Type B pancreatic cell (in vitro differentiated cells): ENCODE measurements at places on chromosomes 11 and 22.

DNA sequence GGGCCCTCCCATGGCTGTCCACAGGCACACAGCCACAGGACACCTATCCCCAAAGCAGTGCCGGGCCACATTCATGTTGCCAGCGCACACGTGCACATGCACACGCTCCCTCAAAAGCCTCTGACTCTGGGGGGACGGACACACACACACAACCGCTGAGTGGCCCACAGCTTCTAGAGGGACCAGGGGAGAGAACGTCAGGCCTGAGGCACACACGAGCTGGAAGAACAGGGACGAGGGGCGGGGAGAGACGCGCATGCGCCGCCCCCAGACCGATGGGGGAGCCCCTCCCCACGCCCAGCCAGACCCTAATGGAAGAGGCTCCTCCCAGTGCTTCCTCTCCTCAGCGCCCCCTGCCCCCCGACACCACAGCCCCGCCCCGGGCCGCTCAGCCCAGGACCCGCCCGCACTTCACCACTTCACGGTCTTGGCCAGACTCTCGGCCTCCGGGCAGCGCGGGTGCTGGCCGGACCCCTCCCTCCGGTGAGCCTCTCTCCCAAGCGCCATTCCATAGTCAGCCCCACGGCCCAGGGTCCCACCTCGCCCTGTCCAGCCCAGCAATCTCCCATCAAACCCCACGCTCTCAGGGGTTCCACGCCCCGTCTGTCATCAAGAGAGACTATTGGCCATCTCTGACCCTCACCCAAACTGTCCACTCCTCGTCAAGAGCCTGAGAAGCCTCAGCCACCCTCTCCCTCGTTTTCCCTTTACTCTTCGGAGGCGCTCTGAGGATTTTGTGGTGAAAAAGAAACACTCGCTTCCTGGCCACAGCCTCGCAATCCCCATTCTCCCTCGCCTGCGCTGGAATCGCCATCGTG is 11.7 kb downstream of the NRXN2 start:
- DNase-seq = no peak

DNA sequence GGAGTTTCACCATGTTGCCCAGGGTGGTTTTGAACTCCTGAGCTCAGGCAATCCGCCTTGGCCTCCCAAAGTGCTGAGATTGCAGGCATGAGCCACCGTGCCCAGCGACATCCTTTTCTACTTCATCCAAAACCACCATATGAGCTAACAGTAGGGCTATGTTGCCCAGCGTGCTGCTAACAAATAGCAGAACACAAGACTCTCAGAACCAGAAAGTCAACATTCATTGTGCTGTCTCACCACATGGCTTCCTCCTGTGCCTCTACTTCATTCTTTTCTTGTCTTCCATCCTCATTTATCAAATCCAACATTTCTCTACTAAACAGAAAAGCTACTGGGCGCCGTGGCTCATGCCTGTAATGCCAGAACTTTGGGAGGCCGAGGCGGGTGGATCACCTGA is 12.0 kb upstream of the DENND5A start:
- peak; percentile 49 for DNase-seq

- DNase-seq = no peak
Measured at GRCh38 chr11:94568200-94568599, 1.0 kb downstream of the PIWIL4 start.

- DNase-seq = no peak
Measured at GRCh38 chr11:13663631-13664071, 4.8 kb upstream of the FAR1 start.

DNA sequence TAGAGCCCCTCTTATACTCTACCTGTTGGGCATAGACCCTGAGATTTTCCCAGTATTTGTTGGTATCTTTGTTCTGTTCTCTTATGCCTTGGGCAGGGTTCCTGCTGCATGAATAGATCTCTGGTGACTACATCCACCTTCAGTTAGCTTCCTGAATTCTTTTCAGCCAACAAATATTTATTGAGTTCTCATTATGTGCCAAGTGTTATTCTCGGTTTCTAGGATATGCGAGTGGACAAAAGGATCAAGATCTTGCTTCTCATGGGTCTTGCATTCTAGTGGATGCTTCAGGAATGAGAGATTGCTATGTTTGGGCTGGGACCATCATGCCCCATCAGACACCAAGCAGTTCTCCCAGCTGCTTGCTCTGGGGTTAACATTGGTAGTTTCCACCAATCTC is 340.0 kb downstream of the METTL15 start:
- no peak for DNase-seq

DNA sequence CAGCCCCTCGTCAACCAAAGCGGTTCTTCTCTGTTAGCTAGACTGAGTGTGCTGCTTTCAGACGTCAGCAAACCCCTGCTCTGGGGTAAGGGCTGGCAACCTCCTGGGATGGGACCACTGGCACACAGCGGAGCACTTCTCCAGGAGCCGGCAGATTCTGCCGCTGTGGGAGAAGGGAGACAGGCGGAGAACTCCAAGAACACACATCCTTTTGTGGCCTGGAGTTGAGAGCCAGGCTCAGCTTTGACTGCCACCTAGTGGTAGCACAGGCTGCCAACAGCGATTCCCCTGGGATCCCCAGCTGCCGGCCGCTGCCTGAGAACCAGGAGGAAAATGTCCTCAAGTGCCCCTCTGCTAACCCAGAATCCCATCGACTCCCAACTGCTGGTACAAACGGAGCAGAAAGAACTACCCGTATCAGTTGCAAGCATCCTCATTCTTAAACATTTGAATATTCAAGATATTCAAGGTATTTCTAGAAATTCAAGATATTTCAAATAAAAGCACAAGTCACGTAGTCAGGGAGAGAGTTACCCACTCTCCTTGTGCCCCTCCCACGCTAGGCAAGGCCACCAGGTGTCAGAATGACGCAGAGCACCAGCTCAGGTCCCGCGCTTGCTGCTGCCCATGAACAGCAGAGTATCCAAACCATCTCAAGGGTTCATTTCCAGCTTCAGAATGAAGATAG is 4.9 kb downstream of the LTO1 start:
- DNase-seq = peak; percentile 87

DNA sequence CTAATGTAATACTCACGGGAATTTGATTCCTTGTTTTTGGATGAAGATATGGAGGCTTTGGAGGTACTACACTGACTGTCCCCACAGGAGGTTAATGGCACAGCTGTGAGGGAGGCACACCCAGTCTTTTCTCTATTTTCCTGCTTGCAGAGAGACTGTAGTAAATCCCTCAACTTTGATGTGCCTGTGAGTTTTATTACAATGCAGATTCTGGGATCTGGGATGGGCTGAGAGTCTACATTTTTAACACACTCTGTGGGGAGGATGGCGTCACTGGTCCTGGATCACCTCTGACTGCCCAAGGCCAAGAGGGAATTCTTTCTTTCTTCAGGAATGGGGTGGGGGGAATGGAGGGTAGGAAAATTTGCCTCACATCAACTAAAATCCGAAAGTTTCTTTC is 80.2 kb upstream of the NTM start:
- no peak for DNase-seq

DNA sequence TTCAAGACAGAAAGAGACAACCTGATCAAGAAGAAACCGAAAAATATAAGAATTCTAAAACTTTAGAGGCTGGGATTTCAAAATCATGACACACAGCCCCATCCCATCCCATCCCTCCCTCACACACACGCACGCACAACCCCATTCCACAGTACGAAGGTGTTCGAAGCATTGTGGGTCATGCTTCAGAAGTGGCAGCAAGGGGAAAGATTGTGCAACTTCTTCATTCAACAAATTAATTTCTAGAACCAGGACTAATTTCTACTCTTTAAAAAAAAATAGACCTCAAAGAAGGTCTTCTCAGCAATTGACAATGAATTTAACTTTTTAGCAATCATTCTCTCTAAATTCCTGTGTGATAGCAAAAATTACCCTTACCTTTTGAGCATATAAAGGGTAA is 867 bp downstream of the SPA17 start:
- no peak for DNase-seq

DNA sequence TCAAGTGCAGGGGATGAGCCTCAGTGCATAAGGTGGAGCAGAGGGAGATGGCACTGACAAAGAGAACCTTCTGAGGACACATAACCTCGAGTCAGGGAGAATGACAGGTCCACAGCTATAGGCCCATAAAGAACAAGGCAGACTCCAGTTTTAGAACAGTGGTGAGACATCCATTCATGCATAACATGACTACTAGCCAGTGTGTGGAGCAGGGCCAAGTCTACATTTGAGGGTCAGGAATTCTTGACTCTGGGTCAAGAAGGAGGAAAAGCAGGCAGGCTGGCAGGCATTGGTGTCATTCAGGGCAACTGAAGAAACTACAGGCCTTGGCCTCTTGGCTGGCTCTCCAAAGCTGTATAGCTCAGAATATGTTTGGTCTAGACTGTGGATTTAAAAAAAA is 54.9 kb downstream of the MTNR1B start:
- DNase-seq = no peak
